ENCODE measurements at places on chromosomes 7 and 10.

DNA sequence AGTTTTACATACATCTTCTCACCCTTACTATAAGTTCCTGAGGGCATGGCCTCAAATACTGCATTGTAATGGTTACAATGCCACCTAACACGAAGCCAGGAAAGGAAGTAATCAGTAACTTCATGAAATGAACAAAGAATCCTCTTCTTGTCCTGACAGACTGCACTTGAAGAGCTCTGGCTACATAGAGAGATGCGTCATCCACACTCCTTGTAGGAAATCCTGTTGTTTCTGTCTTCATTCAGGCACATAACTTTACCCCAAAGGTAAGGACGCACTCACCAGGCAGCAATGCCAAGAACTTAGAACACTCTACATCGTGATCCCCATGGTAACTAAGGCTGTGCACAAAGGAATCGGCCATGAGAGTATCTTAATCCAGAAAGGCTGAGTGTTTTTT lies 80.3 kb upstream of the ARID5B start:
- no peak for DNase-seq

- DNase-seq: no peak
Observed at GRCh38 chr10:131068760-131069159, 242.8 kb downstream of the TCERG1L start.

- no peak for DNase-seq
Observed at GRCh38 chr10:58412502-58412961, 27.3 kb downstream of the TFAM start.

DNA sequence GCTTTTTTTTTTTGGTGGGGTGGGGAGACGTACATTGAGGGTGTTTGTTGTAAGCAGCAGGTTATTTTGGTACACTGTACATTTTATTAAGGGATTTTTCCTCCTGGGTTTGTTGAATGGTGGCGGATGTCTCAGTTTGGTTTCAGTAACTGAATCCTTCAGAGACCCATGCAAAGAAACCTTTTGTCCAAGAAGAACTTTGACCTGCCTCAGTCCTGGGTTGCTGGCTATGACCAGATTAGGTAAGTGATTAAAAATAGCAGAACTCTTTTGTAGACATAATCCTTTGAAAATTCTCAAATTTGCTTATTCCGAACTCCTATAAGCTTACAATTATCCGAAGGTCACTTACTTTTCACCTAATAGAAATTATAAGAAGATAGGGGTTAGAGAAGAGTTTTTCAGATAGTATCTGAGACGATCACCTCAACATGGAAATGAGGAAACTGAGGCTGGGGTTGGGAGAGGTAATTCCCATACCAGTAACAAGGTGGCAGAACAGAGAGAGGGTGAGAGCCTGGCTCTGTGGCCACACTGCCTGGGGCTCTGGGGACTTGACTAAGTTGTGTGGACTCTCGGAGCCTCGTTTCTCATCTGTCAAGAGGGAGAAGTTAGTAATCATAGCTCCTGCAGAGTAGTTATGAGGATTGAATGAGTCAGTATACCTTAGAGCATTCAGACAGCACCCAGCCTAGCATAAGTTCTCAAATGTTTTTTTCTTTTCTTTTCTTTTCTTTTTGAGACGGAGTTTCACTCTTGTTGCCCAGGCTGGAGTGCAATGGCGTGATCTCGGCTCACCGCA lies 87.4 kb downstream of the CCNY start:
- DNase-seq: no peak

- DNase-seq: no peak
Observed at GRCh38 chr7:111265394-111265793, 174.5 kb downstream of the LRRN3 start.

DNA sequence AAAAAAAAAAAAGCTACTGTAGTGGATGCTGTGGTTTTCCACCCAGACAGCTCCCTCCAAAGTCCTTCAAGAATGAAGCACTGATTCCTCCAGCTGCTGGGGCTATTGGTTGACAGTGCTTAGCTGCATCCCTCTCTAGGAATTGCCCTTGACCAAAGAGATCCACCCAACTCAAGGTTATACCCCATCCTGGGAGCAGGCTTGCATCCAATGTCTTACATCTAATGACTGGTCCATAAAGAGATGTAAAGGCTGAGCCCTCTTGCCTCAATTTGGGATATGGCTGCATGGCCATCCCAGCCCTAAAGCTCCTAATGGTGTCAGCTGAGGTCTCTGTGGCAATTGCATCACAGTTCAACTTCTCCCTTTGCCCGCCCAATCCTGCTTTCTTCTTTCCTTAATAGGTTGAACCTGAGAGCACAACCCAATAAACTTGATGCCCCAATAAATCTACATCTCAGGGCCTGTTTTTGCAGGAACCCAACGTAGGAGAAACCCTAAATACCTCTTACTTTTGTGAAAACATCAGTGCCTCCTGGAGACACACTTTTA lies 4.4 kb downstream of the GPR37 start:
- DNase-seq: no peak

DNA sequence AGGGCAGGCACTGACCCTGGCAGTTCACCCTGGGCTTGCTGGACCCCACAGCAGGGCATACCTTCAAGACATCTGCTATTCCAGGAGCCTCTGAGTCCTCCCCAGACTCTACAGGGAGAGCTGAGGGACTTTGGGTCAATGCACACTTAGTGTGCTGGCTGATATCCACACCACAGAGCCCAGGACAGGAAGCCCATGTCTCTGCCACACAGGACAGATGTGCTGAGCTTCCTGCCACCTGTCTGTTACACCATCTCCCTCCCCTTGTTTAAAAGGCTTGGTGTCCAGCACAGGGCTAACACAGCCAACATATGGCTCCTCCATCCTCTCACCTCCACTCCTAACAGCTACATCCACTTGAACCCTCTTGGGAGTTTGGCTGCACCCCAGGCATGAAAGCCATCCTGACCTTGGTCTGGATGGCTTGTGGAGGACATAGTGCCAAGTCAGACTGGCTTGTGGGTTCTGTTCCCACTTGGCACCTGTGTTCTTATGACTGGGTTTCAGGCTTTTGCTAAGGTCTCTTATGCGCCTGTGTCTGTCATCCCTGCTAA lies 529.8 kb downstream of the GALNT17 start:
- DNase-seq: no peak

- DNase-seq: peak; percentile 86
Observed at GRCh38 chr10:79331709-79332108, 15.6 kb upstream of the PPIF start.

GRCh38 chr10:22666287-22667092 lies 47.9 kb downstream of the PIP4K2A start:
- no peak for DNase-seq

DNA sequence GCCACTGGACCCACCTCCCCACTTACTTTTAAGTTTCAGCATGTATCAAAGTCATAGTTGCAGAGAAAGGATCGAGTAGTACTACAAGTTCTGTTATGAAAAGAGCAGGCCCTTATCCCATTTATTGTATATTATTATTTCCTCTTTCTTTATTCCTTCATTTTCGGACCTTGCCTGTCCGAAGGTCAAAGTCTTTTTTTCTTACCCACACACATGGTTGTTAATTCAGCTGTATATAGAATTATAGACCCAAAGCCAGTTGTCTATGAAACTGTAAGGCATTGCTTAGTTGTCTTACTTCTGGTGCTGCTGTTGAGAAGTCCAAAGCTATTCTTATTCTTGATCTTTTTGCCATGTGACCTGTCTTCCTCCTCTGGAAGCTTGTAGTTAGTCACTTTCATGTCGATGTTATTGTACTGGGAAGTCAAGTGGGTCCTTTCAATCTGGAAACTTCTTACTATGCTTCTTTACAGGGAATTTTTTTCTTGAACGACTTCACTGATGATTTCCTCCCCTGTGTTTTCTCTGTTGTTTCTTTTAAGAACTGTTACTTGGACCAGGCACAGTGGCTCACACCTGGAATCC lies 8.3 kb downstream of the NUDT5 start:
- DNase-seq: no peak

- no peak for DNase-seq
Observed at GRCh38 chr7:88215295-88215694, 4.5 kb downstream of the SRI start.

GRCh38 chr10:98041352-98042043 lies 11.1 kb upstream of the CRTAC1 start:
- DNase-seq: peak; percentile 66

DNA sequence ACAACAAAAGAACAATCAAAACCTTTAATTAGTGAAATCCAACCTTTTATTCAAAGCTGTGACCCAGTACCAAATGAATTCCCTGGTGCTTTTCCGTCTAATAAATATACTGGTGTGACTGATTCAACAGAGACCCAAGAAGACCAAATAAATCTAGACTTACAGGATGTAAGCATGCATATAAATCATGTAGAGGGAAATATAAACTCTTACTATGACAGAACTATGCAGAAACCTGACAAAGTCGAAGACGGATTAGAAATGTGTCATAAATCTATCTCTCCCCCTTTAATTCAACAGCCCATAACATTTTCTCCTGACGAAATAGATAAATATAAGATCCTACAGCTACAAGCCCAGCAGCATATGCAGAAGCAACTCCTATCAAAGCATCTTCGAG lies 540.6 kb upstream of the TEX47 start:
- DNase-seq: no peak

DNA sequence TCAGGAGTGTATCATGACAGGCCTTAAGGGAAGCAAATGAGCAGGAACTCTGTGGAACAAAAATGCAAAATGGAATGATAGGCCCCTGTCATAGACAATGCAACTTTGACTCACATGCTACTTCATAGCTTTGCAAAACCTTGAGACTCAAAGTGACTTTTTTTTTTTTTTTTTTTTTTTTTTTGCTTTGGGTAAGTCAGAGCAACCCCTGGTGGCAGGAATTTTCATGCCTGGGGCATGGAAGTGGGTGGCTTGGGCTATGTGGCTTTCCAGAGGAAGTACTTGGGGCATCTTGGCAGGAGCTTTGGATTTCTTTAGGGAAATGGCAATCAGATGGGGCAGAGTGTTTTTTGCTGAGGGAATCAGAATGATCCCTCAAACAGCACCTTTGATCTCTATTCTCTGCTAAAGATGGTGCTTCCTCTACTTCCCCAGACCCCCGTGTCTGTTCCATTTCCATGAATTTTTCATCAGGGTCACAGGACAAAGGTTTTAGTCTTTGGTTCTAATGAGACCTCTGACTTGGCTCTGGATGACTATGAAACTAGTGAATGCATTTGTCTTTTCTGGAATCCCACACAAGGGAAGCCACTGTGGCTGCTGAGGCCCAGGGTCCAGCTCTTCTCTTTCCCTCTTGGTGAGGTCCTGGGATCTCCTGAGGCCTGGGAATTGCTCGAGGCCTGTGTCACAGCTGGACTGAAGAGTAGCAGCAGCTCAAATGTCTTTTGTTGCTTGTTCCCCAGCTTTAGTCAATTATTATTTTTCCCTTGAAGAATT lies 62.8 kb downstream of the TACC2 start:
- DNase-seq: no peak

DNA sequence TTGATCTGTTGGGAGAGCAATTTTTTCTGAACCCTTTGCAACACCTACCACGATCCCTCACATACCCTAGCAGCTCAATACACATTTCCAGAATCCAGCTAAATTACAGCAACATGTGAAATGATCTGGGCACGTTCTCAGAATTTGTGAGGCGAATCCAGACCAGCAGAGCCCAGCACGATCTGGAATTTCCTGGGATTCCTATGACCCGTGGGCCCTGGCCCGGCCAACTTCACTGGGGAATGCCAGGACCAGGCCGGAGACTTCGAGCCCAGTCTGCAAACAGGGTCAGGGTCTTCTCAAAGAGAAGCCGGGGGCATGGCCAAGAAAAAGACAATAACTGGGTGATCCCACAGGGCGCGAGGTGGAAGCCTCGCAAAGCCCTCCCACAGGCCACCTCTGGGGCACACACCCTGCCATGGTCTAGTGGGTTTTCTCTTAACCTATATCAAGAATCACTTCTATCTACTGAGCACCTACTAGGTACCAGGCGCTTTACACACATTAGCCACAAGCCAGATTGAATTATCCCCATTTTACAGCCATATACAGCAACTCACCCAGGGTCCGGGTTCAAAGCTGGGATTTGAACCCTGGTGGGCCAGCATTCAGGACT lies 33.8 kb downstream of the FAM53B start:
- no peak for DNase-seq

GRCh38 chr7:17822547-17823173 lies 117.6 kb downstream of the SNX13 start:
- no peak for DNase-seq

GRCh38 chr7:78377532-78377931 lies 579.0 kb downstream of the PHTF2 start:
- no peak for DNase-seq

- no peak for DNase-seq
Observed at GRCh38 chr7:130950741-130951140, 216.7 kb upstream of the KLF14 start.

- DNase-seq: peak; percentile 68
Observed at GRCh38 chr7:70647801-70648498, 484.0 kb upstream of the GALNT17 start.

DNA sequence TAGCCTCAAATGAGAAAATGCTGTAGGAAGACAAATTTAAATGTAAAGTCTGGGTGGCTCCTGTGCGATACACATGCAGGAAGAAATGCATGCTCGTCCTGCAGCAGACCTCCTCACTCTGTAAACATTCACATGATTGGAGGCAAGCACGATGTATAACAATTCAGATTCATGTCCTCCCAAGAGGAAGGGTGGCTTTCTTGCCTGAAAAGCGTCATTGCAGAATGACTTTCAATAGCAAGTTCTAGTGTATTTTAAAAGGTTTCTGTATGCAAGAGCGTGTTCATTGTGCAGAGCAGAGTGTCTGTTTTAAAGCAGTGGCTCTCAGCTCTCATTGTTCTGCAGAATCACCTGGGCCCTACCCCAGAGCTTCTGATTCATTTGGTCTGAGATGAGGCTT lies 170.3 kb upstream of the CELF2 start:
- DNase-seq: no peak

DNA sequence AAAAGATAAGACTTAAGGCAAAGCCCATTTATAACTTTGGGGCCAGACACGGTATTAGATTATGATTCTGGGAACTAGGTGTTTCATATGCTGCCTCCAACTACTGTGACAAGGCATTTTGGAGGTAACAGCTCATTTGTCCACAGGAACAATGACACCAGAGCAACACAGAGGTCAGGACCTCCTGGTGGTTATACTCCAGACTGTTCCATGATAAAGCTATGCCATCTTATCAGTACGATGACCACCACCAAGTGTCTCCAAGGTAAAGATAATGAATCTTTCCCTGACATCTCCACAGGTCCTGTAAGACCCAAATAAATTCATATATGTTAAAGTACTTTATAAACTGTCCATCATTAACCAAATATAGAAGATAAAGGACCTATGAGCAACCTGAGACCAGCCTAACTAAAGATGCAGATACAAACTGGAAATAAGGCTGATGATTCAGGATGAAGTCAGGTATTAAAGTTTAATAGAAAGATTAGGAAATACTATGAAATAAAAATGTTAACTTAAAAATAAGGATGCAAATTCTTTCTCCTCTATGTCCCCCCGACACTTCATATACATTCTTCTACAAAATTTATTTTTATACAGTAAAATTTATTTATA lies 26.2 kb downstream of the CUL2 start:
- DNase-seq: no peak

DNA sequence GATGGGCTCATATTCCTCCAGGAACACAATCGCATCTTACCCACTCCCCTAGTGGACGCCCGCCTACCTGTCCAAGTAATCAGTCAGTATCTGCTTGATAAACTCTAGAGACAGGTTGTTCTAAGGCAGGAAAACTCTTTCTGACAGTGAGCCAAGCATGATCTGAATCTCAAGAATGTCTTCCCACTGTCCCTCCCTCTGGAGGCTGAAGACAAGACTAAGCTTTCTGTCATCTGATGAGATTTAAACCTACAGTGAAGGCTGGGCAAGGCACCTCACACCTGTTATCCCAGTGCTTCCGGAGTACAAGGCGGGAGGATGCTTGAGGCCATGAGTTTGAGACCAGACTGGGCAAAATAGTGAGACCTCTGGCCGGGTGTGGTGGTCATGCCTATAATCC lies 586.6 kb downstream of the GALNT17 start:
- DNase-seq: no peak
